Activated CD4-positive, alpha-beta T cell treated with anti-CD3 and anti-CD28 coated beads, Interleukin-2, Interleukin-4, amounts not matched to agents 100 ng/mL and 50 ng/mL, durations not matched to agents 16 hours and 8 hours (primary cell): ENCODE measurements at places on chromosomes 6 and 20.

DNA sequence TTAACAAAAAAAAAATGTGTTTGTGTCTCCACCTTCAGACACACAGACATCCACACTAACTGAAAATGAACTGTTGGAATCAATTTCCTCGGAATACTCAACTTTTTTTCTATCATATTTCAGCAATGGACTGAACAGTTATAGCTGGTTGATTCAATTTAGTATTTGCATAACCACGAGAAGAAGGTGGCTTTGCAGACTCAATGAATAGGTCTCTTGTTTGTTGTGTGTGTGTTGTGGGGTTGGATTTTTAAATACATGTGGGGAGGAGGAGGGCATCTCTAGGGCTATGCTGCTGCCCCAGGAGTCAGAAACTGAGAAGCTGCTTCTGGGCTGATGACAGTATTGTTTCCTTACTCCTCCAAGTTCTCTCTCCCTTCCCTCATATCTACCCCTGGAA is 28.7 kb downstream of the TFAP2A start:
- DNase-seq: no peak

DNA sequence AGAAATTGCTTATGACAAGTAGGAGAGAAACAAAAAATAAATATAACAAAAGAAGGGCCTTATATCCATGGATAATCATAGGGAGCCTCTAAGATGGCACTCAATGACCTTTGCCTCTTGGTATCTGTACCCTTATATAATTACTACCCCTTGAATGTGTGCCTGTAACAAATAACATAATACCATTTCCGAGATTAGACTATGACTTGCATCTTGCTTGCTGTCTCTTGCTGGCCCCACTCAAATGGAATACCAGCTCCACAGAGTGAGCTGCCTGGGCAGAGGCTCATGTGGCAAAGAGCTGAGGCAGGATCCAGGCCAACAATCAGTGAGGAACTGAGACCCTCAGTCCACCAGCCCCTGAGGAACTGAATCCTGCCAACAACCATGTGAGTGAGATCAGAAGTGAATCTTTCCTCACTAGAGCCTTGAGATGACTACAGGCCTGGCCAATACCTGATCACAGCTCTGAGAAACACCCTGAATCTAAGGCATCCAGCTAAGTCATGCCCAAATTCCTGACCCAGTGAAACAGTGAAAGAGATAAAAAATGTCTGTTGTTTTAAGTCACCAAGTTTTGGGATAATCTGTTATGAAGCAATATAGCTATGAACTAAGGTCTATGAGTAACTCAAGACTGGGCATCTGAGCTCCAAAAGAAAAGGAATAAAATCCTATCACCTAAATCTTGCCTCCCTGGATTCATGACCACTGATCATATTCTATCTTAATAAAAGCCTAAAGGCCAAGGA is 5.5 kb downstream of the KATNA1 start:
- DNase-seq: no peak

DNA sequence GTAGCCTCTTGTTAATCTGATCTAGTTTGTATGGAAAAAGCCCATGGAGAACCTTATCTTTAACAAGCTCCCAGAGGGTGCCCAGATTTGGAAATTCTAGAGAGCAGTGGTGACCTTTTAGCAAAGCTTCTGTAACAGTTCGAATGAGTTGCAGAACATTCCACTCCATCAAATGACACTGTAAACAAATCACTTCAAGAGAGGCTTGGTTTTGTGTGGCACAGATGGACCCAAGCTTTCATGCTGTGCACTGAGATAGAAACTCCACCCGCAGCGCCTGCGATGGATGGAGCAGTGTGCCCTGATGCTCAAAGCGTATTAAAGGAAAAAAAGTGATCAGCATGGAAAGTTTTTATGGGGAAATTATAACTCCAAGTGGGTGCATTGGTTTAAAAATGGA is 55.1 kb upstream of the ISM1 start:
- DNase-seq: no peak

- no peak for DNase-seq
Observed at GRCh38 chr6:19452495-19452894, 384.7 kb upstream of the ID4 start.

DNA sequence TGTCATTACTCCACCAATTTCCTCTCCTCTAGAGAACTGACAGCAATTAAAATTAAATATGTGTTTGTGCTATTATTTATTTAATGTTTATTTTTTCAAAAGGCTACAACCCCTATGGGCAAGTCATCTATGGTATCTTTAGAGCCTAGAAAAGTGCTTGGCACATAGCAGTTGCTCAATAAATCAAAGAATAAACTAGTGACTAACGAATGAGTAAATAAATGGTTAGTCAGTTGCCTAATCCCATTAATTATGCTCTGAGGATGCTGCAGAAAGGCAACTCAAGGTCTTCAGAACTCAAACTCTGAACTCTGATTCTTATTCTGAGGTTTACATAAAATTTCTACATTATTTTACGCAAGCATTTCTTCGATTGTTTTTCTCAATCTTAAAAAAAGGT is 193.0 kb upstream of the TSHZ2 start:
- no peak for DNase-seq

DNA sequence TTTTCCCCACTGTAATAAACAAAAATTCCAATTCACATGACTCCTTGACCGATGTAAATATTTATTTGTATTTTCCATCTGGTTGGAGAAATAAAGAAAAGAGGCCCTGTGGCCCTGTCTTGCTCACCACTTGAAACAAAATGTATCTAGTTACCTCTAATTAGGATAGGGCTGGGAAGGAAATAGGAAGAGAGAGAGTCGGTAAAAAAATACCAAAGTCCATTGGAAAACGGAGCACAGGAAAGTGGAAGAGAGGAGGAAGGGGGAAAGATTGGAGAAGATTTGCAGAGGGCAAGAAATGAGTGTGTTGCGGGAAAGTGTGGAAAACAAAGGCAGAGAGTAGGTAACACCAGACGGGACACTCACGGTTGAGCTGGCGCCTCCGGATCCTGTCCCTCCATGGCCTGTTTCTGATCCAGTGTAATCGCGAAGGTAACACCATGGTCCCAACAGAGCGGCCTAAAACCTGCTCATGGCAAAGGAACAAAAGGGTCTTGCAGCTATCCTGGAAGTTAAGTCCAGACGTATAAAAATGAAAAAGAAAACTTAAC is 105.8 kb upstream of the RIPOR2 start:
- DNase-seq: no peak

- DNase-seq: no peak
Observed at GRCh38 chr6:80528115-80528514, 421.6 kb downstream of the BCKDHB start.

DNA sequence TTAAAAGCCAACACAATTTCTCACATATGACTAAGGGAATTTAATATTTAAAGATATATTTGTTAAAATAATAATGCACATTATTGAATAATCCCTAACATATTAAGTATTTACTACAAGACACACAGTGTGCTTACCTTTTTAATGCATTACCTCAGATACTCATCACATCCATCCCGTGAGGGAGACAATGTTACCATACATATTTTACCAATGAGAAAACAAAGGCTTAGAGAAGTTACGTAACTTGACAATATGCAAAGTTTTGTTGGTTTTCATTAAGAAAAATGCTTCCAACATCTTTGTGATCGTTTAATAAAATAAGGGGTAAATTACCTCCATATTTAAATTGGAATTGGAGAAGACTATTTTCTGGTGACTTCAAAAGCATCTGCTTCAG is 4.3 kb downstream of the IFNGR1 start:
- no peak for DNase-seq

- no peak for DNase-seq
Observed at GRCh38 chr20:32325706-32326503, 32.2 kb upstream of the ASXL1 start.

DNA sequence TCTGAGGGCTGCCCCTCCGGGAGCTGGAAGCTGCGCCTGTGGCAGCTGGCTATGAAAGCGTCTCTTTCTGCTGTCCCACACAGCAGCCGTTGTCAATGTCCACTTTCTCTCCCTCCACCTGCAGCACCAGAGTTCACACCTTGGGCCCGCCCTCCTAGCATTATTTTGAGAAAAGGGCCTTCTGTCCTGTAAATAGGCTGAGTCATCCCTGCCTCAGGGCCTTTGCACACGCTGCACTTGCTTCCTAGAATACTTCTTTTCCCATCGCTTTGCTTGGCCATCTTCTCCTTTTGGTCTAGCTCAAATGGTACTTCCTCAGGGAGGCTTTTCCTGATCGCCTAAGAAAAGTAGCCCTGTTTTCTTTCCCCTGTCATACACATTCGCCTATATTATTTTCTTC is 69.3 kb upstream of the ZNFX1 start:
- DNase-seq: no peak

DNA sequence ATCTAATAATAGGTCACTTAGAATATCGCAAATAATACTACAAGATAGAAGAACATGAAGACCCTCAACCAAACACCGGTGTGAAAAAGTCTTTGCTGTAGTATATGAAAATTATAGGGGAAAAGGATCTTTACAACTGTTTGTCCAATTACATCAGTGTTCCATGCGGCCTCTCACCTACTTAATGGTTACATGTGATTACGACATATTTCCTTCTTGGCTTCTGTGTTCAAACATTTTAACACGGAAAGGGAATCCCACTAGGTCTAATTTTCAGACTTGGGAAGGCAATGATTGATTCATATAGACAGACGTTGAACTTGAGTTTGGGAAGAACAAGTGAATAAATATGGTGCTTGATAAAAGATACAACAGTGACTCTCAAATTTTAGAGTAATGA is 273.4 kb downstream of the KIF16B start:
- DNase-seq: no peak

- DNase-seq: no peak
Observed at GRCh38 chr6:77774457-77774856, 121.6 kb downstream of the MEI4 start.

- DNase-seq: no peak
Observed at GRCh38 chr6:16168858-16169257, 40.0 kb downstream of the MYLIP start.

GRCh38 chr6:23890543-23891227 is 235.3 kb upstream of the NRSN1 start:
- no peak for DNase-seq

- DNase-seq: no peak
Observed at GRCh38 chr6:30600451-30600961, 16.5 kb downstream of the PPP1R10 start.

- peak; percentile 28 for DNase-seq
Observed at GRCh38 chr6:168238159-168238909, 81.2 kb downstream of the DACT2 start.

- DNase-seq: no peak
Observed at GRCh38 chr6:110643175-110643574, 166.8 kb upstream of the SLC22A16 start.

GRCh38 chr6:124132256-124132655 is 328.6 kb downstream of the NKAIN2 start:
- DNase-seq: no peak

GRCh38 chr6:108801366-108801765 is 46.9 kb upstream of the ARMC2 start:
- no peak for DNase-seq

DNA sequence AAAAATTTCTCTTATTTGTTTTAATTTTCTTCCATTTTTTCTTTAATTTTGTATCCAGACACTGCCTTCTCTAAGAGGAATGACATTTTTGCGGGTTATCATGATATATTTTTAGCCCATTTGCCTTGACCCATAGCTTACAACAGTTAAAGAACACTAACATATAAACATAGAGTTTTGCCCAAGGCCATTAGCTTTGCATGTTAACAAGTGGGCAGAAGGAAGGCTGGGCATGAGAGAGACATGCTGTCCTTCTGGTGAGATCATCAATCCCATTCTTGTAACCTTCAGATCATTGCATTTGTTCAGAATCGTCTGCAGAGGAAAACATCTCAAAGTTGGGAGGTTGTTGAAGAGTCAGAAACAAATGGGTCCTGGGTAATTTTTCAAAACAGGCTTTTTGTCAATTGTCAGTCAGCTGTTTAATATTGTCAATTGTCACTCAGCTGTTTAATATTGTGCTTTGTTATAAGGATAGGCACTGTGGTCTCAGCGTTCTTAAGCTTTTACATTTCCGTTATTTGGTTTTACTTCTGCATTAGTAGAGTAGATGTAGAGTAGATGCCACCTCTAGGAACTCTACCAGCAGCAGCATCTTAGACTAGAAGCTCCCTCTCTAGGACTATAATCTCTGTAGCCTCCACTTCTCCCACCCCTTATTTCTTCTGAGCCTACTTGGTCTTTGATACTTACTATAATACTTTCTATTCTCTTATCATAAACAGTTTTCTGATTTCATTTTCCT is 243.1 kb downstream of the ESR1 start:
- no peak for DNase-seq

- no peak for DNase-seq
Observed at GRCh38 chr6:150600010-150600300, 270 bp downstream of the PLEKHG1 start.

GRCh38 chr6:27836783-27837624 is 75.2 kb downstream of the OR2B2 start:
- peak; percentile 80 for DNase-seq

GRCh38 chr6:137222381-137222780 is 3.2 kb upstream of the IFNGR1 start:
- DNase-seq: no peak

GRCh38 chr6:154428897-154429296 is 72.3 kb upstream of the IPCEF1 start:
- no peak for DNase-seq
